ENCODE measurements at places on chromosomes 11 and 22. TPM values are rescaled to one million over a fixed set of nuclear protein-coding genes. Genes with fewer than 3 reads are reported as not detected.

The PATE4 gene
- not detected for total RNA-seq

DNA sequence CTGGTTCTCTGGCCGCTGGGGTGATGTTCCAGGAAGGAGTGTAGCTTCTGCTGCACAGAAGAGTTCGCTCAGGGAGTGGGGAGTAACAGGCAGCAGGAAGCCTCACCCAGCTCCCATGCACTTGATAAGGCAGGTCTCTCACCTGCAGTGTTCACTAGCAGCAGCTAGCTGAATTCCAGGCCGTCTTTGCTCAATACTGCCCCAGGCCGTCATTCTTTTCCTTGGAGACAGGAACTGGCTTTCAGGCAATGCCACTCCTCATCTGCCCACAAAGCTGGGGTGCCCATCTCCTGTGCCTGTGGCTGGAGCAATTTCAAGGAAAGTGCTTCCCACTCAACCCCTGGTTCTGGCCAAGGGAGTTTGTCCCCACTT lies 66.1 kb downstream of the ARHGAP42 start:
- no peak overlapping the region for H3K27ac ChIP-seq
- no peaks in the 10 kb centered on the region for H3K27me3 ChIP-seq
- no peaks in the 10 kb centered on the region for H3K36me3 ChIP-seq

GRCh38 chr11:126544108-126545056 lies 188.9 kb downstream of the ST3GAL4 start:
- H3K27ac ChIP-seq, result no peak overlapping the region
- H3K36me3 ChIP-seq, result no peaks in the 10 kb centered on the region
- H3K4me1 ChIP-seq, result no peaks in the 10 kb centered on the region
- no peak overlapping the region for H3K4me3 ChIP-seq
- peaks cover 19% of the 10 kb centered on the region for H3K27me3 ChIP-seq

GRCh38 chr22:34669001-34669400 lies 397.0 kb upstream of the ISX start:
- no peaks in the 10 kb centered on the region for H3K4me1 ChIP-seq
- H3K36me3 ChIP-seq, result no peaks in the 10 kb centered on the region
- H3K27ac ChIP-seq, result no peak overlapping the region
- peaks cover 8% of the 10 kb centered on the region for H3K27me3 ChIP-seq
- H3K4me3 ChIP-seq, result no peak overlapping the region
- DNase-seq, result no peak

- H3K27ac ChIP-seq, result no peak overlapping the region
- H3K4me3 ChIP-seq, result no peak overlapping the region
- peaks cover 32% of the 10 kb centered on the region for H3K36me3 ChIP-seq
These were observed 2.5 kb downstream of the RHBDD3 start for GRCh38 chr22:29265305-29265704.

DNA sequence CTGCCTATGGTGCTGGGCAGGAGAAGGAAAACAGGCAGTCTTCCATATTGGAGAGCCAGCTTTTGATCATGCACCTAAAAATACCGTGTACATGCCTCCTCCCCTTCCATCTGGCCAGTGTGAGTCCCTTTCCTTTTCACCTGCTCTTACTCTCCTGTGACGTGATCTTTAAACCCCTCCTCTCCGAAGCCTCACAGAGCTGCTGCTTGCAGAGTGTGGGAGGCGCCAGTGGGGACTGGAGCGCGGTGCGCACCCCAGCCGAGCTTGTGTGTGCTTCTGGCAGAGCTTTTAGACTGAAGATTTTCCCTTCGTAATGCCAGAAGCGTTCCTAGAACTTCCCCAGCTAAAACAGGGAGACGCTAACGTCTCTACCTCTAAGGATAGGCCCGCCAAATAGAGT lies 29.8 kb downstream of the MUC6 start:
- H3K27me3 ChIP-seq, result no peaks in the 10 kb centered on the region
- H3K27ac ChIP-seq, result no peak overlapping the region
- DNase-seq, result no peak
- H3K36me3 ChIP-seq, result peaks cover 8% of the 10 kb centered on the region

All from activated naive CD8-positive, alpha-beta T cell treated with anti-CD3 and anti-CD28 coated beads for 36 hours (primary cell).